ENCODE measurements at places on chromosomes 7 and 10. TPM values are rescaled to one million over a fixed set of nuclear protein-coding genes. Genes with fewer than 3 reads are reported as not detected.

The POLR2J2 gene
- 2.7 TPM for total RNA-seq

The COX15 gene
- total RNA-seq, result 33.3 TPM

The ENKUR gene
- total RNA-seq, result 0.18 TPM

The CPA2 gene
- not detected for total RNA-seq

The OPALIN gene
- total RNA-seq, result not detected

The TET1 gene
- total RNA-seq, result 4.7 TPM

The STEAP1 gene
- 12.5 TPM for total RNA-seq

The CNTNAP2 gene
- 3.6 TPM for total RNA-seq

The HMX3 gene
- total RNA-seq, result not detected

Measured in smooth muscle cell of the umbilical artery (primary cell).